ENCODE measurements at places on chromosomes 13 and 19. TPM values are rescaled to one million over a fixed set of nuclear protein-coding genes. Genes with fewer than 3 reads are reported as not detected.

LRG1 gene
- total RNA-seq = 1.5 TPM

TJP3 gene
- 1.6 TPM for total RNA-seq

PDCD5 gene
- total RNA-seq = 233 TPM

ENOX1 gene
- total RNA-seq = 0.64 TPM

SMIM44 gene
- total RNA-seq = not detected

RNF113B gene
- total RNA-seq = not detected

PRODH2 gene
- not detected for total RNA-seq

HS6ST3 gene
- not detected for total RNA-seq

KIR3DL1 gene
- total RNA-seq = not detected
